NCI-H1930 (cell line): ENCODE measurements at places on chromosomes 3 and 15.

DNA sequence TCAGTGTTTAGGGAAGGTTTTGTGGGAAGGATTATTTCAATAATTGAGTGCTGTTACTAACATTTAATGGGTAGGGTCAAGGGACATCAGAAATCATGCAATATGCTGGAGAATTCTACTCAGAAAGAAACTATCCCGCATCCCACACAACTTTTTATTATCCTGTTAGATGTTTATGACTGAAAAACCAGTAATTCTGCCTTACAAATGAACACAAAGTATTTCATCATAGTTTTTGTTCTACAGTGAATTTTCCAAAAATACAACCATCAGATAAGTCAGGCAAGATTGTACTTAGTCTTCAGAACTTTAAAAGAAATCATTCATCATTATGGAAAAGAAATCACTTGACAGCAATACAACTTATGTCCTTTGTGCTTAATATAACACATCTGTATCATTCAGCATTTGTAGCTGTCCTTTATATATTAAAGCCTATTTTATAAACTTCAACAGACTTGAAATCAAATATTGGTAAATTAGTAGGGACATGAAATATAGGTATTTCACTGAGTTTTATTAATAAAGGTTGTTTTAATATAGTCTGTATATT is 61.9 kb downstream of the TRPM7 start:
- DNase-seq: no peak

GRCh38 chr3:138459619-138460535 is 25.5 kb downstream of the ESYT3 start:
- no peak for DNase-seq

DNA sequence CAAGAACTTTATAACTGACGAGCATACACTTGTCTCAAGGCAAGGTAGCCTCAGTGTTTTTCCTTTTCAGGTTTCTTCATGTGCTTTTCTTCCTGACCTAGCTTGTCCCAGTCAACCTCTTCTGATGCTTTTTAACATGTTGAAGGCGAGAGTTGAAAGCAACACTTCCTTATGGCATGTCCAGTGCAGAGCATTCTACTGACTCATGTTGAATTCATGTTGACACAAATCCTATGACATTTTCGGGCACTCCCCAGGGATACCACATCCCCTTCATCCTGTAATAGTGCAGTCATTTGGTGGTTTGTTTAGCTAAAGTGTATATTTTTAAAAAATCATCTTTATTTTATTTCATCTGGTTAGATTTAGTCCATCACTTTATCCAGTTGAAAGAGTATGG is 75.9 kb upstream of the CBLB start:
- no peak for DNase-seq

DNA sequence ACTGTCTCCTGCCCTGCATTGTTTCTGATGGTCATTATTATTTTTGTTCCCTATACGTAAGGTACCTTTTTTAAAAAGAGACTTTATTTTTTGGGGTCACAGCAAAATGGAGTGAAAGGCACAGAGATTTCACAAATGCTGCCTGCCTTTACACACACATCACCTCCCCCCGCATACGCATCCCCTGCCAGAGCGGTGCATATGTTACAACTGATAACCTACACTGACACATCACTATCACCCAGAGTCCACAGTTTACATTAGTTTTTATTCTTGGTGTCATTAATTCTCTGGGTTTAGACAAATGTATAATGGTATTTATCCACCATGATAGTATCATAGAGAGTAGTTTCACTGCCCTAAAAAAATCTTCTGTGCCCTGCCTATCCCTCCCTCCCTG is 43.6 kb upstream of the KLF13 start:
- no peak for DNase-seq

GRCh38 chr3:152327203-152327602 is 58.5 kb downstream of the MBNL1 start:
- DNase-seq: no peak

DNA sequence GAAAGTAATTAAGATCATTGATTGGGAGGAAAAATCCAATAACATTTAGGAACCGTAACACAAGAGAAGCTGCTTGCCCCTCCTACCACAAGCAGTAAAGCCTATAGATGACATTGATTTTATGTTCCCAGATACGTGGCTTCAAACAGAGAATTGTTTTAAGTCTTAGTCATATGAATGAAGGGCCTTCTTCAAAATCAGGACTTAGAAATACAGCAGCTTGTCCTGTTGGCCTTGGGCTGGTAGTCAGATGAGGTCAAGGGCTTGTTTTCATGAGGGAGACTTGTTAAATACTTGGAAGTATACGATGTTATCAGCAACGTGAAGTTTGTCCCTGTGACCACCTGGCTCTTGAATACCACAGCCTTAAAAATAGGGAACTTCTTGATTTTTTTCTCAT is 114.4 kb downstream of the VGLL4 start:
- no peak for DNase-seq

DNA sequence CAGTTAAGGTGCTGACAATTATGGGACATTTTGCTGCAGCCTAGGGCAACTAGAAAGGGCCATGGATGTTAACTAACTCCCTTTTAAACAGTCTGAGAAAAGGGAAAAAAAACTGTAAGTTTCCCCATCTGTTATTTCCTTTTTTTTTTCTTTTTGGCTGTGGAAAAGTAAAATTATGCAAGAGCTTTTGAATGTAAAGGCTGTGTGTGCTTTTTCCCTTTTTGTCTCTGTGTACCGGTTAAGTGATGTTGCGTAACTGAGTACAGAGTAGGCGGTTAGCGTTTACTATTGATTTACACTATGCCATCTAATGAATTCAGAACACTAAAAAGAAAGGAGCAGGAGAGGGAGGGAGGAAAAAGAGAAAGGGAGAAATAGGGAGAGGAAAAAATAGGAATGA is 403.6 kb downstream of the TIGIT start:
- DNase-seq: no peak

DNA sequence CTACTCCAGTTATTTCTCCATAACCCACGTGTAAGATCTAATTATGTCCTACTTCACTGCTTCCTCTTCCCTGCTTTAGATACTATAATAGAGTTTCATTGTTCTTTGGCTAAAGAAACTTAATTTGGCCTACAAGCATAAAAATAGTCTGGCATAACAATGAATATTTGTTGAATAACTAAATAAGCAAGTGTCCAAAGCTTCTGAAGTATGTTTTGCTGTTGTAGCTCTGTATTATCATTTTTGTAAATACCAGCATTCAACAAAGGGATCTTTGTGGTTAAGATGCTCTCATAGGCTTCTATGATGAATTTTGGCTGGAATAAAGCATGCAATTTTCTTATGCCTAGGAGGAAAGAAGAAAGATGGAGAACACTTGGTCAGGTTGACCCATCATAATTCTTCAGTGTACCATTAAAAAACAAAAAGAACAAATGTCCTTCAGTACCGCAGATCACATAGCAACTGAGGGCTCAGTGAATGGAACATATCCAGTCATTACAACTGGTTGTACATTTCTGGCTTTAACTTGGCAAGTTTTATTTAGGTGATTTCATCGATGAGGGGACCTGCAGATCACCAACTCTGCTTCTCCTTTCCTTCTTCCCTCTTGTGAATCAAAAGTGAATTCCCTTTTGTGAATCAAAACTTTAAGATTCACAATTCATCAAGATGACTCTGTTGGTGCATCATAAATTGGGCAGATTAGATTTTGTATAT is 465.9 kb upstream of the TGFBR2 start:
- DNase-seq: no peak

DNA sequence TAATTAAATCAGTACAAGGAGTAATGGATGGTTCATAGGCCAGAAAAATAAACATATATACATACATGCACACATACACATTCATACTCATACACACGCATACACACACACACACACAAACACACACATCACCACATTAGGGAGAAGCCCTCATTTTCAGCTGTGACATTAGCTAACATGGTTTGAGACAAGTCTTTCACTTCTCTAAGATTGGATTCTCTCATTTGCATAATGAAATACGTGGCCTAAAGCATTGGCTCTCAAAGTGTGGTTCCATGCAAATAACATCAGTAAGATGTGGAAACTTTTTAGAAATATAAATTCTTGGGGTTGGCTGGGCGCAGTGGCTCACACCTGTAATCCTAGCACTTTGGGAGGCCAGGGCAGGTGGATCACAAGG is 452.6 kb downstream of the TAFA4 start:
- no peak for DNase-seq

DNA sequence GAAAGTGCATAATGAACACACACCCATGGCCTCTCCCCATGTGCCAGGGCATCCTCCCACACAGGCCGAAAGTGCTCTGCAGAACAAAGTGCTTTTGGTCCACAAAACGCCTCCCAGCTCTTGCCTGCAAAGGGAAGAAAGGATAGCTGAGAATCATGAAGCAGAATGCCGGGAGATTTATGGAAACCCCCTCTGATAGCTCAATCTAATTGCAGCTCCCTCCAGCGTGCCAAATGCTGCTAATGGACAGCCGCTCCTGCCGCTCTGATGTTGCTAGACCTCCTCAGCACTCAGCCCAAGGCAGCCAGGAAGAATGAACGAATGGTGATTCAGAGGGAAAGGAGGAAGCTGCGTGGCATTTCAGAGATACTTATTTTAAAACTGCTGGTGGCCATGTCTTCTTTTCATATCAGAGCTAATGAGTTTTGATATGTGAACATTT is 145.3 kb downstream of the TJP1 start:
- no peak for DNase-seq

- peak; percentile 4 for DNase-seq
Observed at GRCh38 chr3:33131331-33132018, 17.7 kb downstream of the CRTAP start.

GRCh38 chr15:34582461-34583371 is 735 bp downstream of the GOLGA8B start:
- no peak for DNase-seq

DNA sequence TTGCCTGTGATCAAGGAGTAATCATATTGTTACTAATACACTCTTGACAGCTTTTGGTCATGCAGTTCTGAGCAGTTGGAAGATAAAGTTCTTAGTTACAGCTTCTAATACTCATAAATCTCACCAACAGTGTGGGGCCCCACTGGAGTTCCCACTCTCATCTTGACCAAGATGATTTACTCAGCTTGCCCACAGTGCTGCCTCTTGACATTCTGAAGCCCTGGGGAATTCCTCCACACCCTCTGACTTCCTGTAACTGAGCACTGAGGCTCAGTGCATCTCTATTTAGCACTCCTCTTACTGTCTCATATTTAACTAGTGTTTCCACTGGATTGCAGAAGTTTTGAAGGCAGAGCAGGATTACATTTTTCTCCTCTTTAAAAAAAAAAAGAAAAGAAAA is 1.9 kb upstream of the ARL6IP5 start:
- DNase-seq: no peak

GRCh38 chr3:117019082-117019713 is 309.6 kb downstream of the TUSC7 start:
- peak; percentile 41 for DNase-seq

DNA sequence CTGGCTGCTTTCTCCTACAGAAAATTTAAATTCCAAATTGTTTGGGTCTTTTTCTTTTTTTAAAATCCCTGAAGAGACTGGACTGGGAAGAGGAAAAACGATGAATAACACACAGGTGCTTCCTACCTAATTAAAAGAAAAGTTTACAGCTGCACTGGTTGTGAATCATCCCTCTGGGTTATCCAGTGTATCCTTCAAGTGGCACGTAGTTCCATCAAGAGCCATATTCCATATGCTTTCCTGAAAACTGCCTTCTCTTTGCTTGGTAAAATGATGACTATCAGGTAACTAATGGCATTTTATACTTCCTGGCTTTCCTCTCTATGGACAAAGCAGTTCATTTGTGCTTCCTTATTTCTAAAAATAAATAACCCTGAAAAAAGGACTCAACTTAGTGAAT is 123.2 kb downstream of the MAGI1 start:
- no peak for DNase-seq

GRCh38 chr3:38139652-38140051 is 1.2 kb downstream of the MYD88 start:
- no peak for DNase-seq

DNA sequence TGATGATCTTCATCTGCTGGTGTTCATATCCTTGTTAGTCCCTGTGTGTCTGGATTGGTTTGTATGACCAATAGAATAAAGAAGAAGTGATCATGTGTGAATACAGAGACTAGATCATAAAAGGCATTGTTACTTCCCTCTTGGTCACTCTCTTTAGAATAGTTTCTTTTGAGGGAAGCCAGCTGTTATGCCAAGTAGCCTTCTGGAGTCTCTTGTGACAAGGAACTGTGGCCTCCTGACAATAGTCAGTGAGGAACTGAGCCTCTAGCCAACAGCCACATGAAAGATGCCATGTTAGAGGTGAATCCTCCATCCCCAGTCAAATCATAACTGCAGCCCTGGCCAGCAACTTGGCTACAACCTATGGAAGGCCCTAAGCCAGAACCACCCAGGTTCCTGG is 63.0 kb upstream of the SMAD3 start:
- DNase-seq: no peak

GRCh38 chr15:96340598-96341512 is 10.4 kb downstream of the NR2F2 start:
- no peak for DNase-seq

GRCh38 chr15:57502116-57502515 is 89.6 kb upstream of the MYZAP start:
- no peak for DNase-seq

DNA sequence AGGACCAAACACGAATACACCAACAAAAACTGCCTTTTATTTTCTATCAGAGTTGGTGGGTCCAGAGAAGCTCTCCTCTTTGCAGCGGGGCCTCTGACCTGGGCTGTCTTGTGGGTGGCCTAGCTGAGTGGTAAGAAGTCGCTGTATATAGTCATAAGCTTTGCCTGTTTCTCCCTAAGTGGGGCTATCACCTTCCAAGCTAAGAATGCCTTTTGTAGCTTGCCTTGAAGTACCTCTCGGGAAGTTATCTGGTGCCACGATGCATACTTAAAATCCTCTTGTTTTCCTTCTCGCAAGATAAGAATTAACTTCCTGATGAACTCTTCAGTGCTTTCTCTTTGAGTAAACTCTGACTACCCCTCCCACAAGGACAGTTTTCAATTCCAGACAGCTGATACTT is 178.8 kb downstream of the SYNPR start:
- no peak for DNase-seq

- DNase-seq: no peak
Observed at GRCh38 chr3:115245438-115245837, 98.3 kb upstream of the ZBTB20 start.

DNA sequence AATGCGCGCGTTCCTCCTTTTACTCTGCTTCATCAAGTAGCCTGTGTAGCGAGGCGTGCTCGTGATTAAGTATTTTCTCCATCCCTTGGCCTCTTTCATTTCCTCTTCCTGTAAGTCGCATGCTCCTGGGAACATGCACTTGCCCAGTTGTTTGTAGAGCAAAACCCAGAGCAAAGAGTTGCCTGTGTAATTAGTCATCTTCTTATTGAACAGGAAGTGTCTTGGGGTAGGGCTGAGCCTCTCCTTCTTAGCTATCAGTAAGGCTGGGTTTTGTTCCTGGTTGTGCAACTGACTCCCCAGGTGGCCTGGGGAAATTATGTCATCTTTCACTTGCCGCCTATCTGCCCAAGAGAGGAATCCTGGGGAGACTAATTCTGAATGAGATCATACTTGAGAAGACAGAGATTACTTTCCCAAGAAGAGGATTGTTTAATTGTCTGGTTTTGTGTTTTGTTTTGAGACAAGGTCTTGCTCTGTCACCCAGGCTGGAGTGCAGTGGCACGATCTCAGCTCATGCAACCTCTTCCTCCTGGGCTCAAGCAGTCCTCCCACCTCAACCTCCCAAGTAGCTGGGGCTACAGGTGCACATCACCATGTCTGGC is 14.9 kb downstream of the LIPH start:
- DNase-seq: no peak

GRCh38 chr15:90348456-90348855 is 3.6 kb upstream of the ZNF774 start:
- no peak for DNase-seq
